ENCODE measurements at places on chromosomes 6 and 20.

- DNase-seq = no peak
Measured at GRCh38 chr6:134368670-134369069, 50.8 kb upstream of the SGK1 start.

DNA sequence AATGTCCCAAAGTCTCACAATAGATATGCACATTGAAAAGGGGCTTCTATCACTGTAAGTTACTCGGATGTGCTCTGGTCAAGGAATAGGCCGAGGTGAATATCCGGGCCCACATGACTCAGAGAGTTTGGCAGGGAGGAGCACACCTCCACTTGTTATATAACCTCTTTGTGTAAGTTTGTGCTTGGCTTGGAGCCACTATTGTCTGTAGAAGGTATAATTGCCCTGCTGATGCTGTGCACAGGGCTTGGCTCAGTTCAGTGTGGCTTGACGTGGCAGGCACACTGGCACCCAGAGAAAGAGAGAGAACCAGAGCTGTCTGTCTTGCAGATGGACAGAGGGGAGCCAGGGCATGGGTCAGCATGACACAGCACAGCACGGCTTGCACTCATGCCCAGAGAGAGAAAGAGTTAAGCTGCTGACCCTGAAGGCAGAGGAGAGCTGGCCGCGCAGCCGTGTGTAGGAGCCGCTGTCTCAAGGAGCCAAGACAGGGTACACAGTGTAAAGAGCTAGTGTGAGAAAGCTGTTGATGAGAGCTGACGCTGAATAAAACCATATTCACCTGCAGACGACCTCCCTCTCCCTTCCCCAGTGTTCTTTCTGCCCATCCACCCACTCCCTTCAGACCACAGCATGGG lies 482.5 kb downstream of the C6orf118 start:
- no peak for DNase-seq

GRCh38 chr20:15257569-15257870 lies 920.1 kb upstream of the FLRT3 start:
- DNase-seq = no peak

GRCh38 chr6:165872811-165873210 lies 209.8 kb upstream of the PDE10A start:
- DNase-seq = no peak

GRCh38 chr6:25173951-25174474 lies 105.2 kb upstream of the CARMIL1 start:
- DNase-seq = no peak

- DNase-seq = no peak
Measured at GRCh38 chr6:22042706-22043105, 254.1 kb downstream of the PRL start.

DNA sequence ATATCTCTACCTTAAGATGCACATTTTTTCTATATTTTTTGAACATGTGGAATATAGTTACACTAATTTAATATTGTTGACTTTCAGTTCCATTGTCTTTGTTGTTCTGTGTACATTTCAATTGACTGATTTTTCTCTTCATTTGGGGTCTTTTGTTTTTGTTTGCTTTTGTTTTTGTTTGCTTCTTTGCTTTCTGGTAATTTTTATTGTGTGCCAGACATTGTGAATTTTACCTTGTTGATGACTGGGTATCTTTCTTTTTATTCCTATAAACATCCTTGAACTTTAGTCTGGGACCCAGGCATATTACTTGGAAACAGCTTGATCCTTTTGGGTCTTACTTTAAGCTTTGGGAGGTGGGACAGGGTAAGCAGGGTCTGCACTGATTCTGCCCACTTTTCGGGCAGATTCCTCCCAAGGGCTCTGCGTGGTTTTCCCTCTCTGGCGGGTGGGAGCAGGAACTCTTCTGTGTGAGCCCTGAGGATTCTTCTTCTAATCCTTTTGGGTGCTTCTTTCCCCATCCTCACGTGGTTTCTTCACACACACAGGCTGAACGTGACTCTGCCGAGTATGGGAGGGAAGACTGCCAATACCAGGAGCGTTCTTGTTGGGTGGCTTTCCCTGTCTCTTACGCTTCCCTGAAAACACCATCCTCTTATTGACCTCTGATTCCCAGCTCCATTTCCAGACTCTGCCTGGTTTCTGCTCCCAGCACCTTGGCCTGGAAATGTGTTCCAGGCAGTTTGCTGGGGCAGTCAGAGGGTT lies 200.5 kb downstream of the ARID1B start:
- DNase-seq = no peak

DNA sequence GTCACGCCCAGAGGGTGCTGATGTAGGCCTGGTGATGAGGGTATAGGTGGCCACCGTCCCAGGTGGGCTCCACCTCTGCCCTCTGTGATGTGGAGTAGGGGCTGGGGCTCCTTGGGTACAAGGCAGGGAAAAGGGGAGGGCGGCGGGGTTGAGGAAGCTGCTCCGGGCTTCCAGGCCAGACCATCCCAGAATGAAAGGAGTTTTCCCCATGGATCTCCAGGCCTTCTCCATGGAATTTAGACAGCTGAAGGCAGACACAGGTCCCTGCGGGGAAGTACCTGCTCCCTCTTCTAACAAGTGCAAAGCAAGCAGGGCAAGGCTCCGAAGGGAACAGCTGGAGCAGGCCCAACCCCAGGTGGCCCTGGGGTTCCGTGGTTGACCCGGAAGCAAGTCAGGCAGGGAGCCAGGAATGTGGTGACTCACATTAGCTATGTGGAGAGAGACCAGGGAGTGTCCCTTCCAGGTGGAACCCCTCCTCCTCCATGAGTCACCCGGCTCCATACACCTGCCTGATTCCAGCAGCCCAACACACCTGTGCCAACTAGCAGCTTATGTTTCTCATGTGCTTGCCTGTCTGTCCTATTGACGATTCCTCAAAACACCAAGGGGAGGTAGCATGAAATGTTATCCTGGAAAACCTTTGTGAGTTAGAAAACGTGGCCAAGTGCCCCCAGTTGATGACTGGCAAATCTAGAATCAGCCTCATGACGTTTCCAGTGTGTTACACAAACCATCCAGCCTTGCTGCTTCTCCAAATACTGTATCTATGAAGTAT lies 59.7 kb upstream of the SNX9 start:
- DNase-seq = no peak

- DNase-seq = no peak
Measured at GRCh38 chr6:36760685-36761435, 63.2 kb downstream of the RAB44 start.

- no peak for DNase-seq
Measured at GRCh38 chr6:143545165-143545564, 33.6 kb upstream of the FUCA2 start.

DNA sequence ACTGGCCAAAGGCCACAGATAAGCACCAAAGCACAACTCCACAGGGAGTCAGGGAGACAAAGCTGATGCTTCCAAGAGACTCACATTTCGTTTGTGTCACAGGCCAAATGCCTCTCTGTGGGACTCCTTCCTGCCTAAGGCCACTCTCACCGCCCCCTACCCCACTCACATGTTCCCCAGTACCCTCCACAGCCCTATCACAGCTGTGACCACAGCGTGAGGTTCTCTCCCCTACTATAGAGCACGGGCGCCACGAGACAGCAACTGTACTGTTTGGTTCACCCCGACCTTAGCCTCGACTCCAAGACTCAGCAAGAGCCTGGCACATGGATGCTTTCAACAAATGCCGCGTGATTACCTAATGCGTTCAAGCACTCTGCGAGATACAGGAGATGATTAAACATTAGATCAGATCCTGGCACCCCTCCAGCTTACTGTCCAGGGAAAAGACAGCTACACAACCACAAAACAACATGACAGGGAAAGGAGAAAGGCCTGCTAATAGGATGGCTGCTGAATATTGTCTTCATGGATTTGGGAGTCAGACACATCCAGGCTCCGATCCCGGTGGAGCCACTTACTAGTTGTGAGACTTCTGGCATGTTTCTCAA lies 105.5 kb downstream of the AGPAT4 start:
- no peak for DNase-seq

- DNase-seq = no peak
Measured at GRCh38 chr6:117165911-117166499, 99.4 kb upstream of the VGLL2 start.

GRCh38 chr20:17808357-17808756 lies 108.6 kb downstream of the BANF2 start:
- no peak for DNase-seq

- no peak for DNase-seq
Measured at GRCh38 chr6:43801495-43802181, 31.6 kb downstream of the VEGFA start.

DNA sequence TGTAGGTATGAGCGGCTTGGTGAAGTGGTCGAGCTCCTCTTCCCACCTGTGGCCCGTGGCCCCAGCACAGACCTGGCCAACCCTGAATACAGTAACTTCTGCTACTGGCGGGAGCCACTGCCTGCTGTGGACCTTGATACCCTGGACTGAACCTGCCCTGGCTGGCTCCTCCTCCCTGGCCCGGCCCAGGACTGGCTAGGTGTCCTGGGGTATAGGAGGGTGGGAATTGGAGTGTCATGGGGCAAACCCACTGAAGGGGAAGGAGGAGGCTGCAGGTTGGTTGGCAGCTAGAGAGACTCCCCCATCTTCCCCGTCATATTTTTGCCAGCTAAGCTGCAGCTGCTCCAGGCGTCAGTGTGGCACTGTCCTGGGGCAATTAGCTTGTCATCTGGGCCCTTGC lies 7.9 kb downstream of the EMILIN3 start:
- no peak for DNase-seq

- no peak for DNase-seq
Measured at GRCh38 chr6:3902871-3903648, 53.9 kb downstream of the FAM50B start.

DNA sequence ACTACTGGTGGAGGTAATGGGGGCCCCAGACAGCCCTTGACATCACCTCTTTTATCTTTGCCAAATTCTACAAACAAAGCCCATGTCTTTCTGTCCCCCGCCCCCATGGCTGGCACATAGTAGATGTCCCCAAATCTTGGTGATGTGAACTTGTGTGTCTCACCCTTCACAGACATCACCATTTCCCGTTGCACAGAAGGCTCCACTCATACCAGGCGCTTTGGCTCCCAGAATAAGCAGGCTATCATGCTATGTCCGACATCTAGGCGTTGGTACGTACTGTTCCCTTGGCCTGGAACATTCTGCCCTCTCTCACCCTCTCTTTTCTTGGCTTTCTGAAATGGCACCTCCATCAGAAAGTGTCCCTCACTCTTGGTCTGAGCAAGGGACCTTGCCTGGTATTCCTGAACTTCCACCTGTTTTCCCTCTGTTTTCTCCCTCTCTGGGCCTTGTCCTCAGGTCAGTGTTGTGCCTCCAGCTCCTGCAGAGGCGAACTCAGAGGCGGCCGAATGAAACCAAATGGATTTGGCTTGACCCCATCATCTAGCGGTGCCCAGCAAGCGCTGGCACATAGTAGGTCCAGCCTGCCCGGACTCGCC lies 968 bp upstream of the CCN5 start:
- no peak for DNase-seq

GRCh38 chr6:33845031-33845745 lies 41.4 kb upstream of the MLN start:
- DNase-seq = no peak

- no peak for DNase-seq
Measured at GRCh38 chr20:48205786-48206185, 420.5 kb upstream of the SULF2 start.

DNA sequence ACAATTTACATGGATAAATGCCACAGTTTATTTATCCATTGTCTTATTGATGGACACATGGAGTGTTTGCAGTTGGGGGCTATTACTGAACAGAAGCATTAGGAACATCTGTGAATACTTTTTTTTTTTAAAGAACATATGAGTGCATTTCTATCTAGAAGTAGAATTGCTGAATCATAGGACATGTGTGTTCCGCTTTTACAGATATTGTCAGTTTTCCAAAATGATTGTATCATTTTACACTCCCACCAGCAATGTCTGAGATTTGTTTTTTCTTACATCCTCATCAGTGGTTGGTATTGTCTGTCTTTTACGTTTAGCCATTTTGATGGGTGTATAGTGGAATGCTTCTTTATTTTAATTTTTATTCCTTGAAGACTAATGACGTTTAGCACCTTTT lies 42.0 kb upstream of the ASIP start:
- no peak for DNase-seq

GRCh38 chr6:167988154-167988495 lies 9.3 kb upstream of the KIF25 start:
- no peak for DNase-seq

DNA sequence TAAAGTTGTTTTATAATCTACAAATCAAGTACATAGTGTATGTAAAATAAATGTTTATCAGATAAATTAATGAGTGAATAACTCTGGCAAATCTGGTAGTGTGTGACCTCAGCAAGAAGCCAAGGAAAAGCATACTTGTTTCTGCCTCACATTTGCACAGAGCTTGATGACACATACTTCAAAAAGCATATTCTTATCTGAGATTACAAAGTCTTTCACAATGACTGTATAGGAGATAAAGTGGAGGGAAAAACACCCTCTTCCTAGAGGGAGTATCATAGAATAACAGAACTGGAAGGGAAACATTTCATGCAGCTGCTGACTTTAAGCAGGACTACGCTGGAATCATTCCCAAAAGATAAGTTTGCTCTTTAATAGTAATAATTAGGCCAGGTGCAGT lies 28.1 kb upstream of the AKAP7 start:
- DNase-seq = no peak

DNA sequence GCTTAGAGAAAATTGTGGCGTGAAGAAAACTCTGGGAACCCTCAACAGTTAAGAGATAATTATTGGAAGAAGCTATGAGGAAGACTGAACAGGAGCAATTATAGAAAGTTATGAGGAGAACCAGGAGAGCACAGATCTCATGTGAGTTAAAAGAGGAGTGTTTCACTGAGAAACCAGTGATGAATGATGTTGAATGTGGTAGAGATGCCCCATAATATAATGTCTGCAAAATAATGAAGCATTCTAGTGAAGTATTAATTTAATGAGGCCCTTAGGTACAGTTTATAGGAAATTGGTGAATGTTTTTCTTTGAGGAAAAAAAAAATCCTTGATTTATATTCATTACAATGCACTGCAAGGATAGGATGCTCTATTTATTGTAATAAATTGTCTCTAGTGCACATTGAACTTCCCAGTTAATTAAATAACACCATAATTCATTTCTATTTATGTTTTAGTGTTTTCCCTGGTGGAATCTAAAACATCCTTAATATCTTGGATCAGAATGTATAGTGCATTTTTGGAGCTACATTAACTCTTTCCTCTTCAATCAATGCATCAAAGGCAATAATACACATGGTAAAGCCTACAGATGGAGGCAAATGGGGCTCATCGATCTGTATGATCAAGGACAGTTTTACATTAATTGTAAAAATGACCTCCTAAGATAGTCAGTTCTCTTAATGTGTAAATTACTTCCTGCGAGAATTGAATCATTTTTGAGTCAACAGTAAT lies 91.4 kb upstream of the EYS start:
- DNase-seq = no peak

GRCh38 chr6:57013521-57013926 lies 33.0 kb upstream of the KIAA1586 start:
- no peak for DNase-seq

GRCh38 chr6:16921399-16922110 lies 160.3 kb upstream of the ATXN1 start:
- DNase-seq = no peak

- DNase-seq = no peak
Measured at GRCh38 chr6:79031821-79032590, 46.0 kb downstream of the PHIP start.

DNA sequence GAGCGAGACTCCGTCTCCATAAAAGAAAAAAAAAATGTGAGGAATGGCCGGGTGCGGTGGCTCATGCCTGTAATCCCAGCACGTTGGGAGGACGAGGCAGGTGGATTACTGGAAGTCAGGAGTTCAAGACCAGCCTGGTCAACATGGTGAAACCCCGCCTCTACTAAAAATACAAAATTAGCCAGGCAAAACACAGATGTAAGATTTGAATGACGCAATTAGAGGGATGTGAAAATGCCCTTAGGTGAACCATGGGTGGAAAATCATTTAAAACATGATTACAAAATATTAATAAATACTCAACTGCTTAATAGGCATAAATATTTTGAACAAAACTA lies 20.9 kb downstream of the COL9A3 start:
- no peak for DNase-seq

Measured in CD4-positive, alpha-beta T cell treated with Interleukin-2 at 100 ng/mL for 4 hours (primary cell).